ENCODE measurements at places on chromosomes 16 and 17.
A peak's percentile ranks its signal among the peaks of the same experiment; 100 is the strongest.

- peaks cover 11% of the 10 kb centered on the region for H3K36me3 ChIP-seq
- peak overlapping the region; percentile 21 for H3K27ac ChIP-seq
- H3K27me3 ChIP-seq, result no peaks in the 10 kb centered on the region
- H3K4me1 ChIP-seq, result peaks cover 72% of the 10 kb centered on the region
- DNase-seq, result peak; percentile 54
Observed at GRCh38 chr17:48241131-48241591, 133.6 kb downstream of the SNX11 start.

DNA sequence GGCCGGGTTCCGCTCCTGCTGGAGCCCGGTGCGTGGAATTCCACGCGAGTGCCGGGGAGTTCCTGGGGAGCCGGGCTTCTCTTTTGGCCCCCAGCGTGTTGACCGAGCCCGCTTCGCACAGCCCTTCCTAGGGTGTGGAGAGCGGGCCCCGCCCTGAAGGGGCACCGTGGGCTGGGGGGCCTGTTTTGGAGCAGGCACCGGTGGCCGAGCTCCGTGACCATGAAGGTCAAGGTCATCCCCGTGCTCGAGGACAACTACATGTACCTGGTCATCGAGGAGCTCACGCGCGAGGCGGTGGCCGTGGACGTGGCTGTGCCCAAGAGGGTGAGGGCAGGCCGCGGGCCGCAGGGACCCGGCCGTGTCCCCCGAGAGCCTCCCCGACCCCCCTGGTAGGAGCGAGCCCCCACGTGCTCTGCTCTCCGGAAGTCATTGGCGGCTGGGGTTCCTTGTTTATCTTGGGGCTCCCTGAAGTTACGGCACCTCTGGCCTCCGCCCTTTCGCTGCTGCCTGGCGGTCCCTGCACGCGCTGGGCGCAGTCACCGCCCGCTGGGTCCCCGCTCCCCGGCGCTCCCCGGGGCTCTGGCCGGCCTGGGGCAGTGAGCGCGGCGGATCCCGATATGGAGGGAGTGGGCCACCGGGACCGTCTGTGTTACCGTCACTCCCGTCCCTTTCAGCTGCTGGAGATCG is 528 bp downstream of the HAGHL start:
- H3K27me3 ChIP-seq, result no peaks in the 10 kb centered on the region
- no peak overlapping the region for H3K27ac ChIP-seq
- H3K4me3 ChIP-seq, result peak overlapping the region; percentile 50
- DNase-seq, result peak; percentile 50

GRCh38 chr17:57834146-57834741 is 15.6 kb downstream of the MRPS23 start:
- DNase-seq, result peak; percentile 59
- H3K4me1 ChIP-seq, result no peaks in the 10 kb centered on the region
- peak overlapping the region; percentile 80 for H3K27ac ChIP-seq

- H3K27me3 ChIP-seq, result peaks cover 6% of the 10 kb centered on the region
- H3K27ac ChIP-seq, result no peak overlapping the region
- no peaks in the 10 kb centered on the region for H3K4me1 ChIP-seq
- H3K4me3 ChIP-seq, result no peak overlapping the region
- no peaks in the 10 kb centered on the region for H3K36me3 ChIP-seq
Observed at GRCh38 chr16:24700549-24701392, 28.7 kb upstream of the TNRC6A start.

- H3K4me3 ChIP-seq, result no peak overlapping the region
- H3K36me3 ChIP-seq, result peaks cover 4% of the 10 kb centered on the region
- peaks cover 2% of the 10 kb centered on the region for H3K4me1 ChIP-seq
- no peak overlapping the region for H3K27ac ChIP-seq
Observed at GRCh38 chr17:76432712-76433336, 20.1 kb downstream of the UBE2O start.

- H3K27me3 ChIP-seq, result no peaks in the 10 kb centered on the region
- no peaks in the 10 kb centered on the region for H3K4me1 ChIP-seq
- no peak overlapping the region for H3K27ac ChIP-seq
- DNase-seq, result no peak
Observed at GRCh38 chr17:14815079-14815478, 450.0 kb downstream of the PMP22 start.

DNA sequence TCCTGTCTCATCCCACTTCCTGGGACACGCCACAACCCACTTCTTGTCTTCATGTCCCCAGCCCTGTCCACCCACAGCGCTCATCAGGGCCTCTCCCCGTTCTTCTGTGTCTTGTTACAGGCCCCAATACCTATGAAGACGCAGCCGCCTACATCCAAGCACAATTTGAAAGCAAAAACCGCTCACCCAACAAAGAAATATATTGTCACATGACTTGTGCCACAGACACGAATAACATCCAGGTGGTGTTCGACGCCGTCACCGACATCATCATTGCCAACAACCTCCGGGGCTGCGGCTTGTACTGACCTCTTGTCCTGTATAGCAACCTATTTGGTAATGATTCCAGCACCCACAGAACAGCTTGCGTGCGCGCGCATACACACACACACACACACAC is 70.6 kb downstream of the AMFR start:
- no peak overlapping the region for H3K27ac ChIP-seq
- no peak for DNase-seq

DNA sequence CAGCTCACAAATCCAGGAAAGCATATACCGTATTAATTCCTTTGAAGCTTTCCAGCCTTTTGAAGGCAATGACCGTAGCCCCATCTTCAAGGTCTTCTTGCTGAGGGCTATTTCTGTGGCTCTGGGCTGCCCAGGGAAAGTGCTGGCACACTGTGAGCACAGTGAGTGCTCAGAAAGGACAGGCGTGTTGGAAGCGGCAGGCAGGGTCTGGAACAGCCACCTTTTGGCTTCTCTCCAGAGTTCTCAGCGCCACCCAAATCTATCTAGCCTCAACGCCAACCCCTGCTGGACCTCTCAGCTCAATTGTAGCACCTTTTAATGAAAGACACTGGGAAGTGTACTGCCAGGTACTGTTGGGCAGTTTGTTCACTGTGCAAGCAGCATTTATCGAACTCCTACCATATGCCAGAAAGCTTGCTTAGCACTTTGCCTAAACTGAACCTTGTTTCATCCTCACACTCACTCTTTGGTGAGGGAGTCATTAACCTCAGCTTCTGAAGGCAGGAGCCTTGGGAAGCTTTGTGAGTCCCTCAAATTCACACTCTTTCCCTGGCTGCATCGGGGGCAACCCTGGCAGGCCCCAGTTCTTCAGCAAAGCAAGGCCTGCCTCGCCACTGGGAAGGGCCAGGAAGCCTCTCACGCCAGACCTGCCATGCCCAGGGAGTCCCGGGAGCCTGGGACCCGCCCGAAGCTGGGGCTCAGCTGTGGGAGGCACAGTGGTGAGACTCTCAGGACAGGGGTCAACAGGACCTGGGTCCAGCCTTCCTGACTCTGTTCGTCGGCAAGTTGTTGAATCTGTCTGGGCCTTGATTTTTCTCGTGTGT is 13.5 kb upstream of the CIBAR2 start:
- DNase-seq, result no peak
- H3K4me1 ChIP-seq, result no peaks in the 10 kb centered on the region
- no peak overlapping the region for H3K4me3 ChIP-seq
- no peak overlapping the region for H3K27ac ChIP-seq
- no peaks in the 10 kb centered on the region for H3K36me3 ChIP-seq

GRCh38 chr17:57453841-57454425 is 197.6 kb downstream of the MSI2 start:
- DNase-seq, result no peak
- peak overlapping the region; percentile 34 for H3K27ac ChIP-seq
- peaks cover 37% of the 10 kb centered on the region for H3K36me3 ChIP-seq
- peaks cover 73% of the 10 kb centered on the region for H3K4me1 ChIP-seq
- H3K4me3 ChIP-seq, result no peak overlapping the region

DNA sequence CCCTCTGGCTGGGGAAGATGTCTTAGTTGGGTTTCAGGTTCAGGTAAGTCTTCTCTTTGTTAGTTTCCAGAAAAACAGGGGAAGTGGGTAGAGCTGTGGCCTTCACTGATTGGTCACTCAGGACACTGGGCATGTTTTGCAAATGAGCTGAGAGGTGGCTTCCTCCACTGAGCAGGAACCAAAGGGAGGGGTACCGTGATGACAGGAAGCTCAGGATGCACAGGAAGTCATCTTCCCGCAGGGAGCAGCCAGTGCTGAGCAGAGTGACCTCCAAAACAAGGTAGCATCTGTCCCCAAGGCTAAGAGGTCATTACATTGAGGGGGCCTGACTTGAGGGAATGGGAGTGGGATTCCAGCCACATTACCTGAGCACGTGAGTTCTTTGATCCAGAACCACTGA is 5.6 kb downstream of the NT5C start:
- no peaks in the 10 kb centered on the region for H3K27me3 ChIP-seq
- H3K36me3 ChIP-seq, result peaks cover 38% of the 10 kb centered on the region
- H3K4me1 ChIP-seq, result peaks cover 44% of the 10 kb centered on the region
- peak overlapping the region; percentile 40 for H3K4me3 ChIP-seq
- peak; percentile 43 for DNase-seq

- peak overlapping the region; percentile 34 for H3K27ac ChIP-seq
- no peak overlapping the region for H3K4me3 ChIP-seq
Observed at GRCh38 chr16:87701078-87701460, 64.7 kb downstream of the KLHDC4 start.

- H3K4me3 ChIP-seq, result peak overlapping the region; percentile 84
- peaks cover 71% of the 10 kb centered on the region for H3K4me1 ChIP-seq
- no peaks in the 10 kb centered on the region for H3K27me3 ChIP-seq
- peaks cover 5% of the 10 kb centered on the region for H3K36me3 ChIP-seq
- H3K27ac ChIP-seq, result peak overlapping the region; percentile 97
Observed at GRCh38 chr16:11670171-11671131, 2.2 kb downstream of the SNN start.

DNA sequence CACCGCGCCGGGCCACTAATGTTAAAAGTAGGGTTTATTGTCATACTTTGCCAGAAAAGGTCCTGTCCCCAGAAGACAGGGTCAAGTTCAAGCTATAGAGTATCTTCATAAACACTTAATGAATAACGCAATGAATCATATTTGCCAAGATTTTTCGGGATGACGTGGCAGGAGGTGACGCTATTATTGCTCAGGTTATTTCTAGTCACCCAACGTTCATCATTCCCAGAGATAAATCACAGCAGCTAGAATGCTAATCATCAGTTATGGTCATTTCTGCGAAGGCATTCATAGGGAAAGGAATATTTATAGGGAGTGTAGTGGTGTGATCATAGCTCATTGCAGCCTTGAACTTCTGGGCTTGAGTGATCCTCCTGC is 2.0 kb downstream of the TMC5 start:
- H3K36me3 ChIP-seq, result no peaks in the 10 kb centered on the region
- H3K27ac ChIP-seq, result no peak overlapping the region
- no peak overlapping the region for H3K4me3 ChIP-seq

- no peaks in the 10 kb centered on the region for H3K27me3 ChIP-seq
- no peak for DNase-seq
- no peak overlapping the region for H3K4me3 ChIP-seq
- H3K27ac ChIP-seq, result no peak overlapping the region
- H3K36me3 ChIP-seq, result no peaks in the 10 kb centered on the region
- H3K4me1 ChIP-seq, result no peaks in the 10 kb centered on the region
Observed at GRCh38 chr16:55685973-55686372, 30.2 kb downstream of the SLC6A2 start.

- H3K36me3 ChIP-seq, result peaks cover 64% of the 10 kb centered on the region
- H3K4me1 ChIP-seq, result no peaks in the 10 kb centered on the region
- no peaks in the 10 kb centered on the region for H3K27me3 ChIP-seq
- H3K27ac ChIP-seq, result no peak overlapping the region
- H3K4me3 ChIP-seq, result no peak overlapping the region
Observed at GRCh38 chr16:56463153-56463552, 11.8 kb downstream of the OGFOD1 start.

GRCh38 chr16:67919622-67920221 is 11.9 kb downstream of the CTRL start:
- peaks cover 4% of the 10 kb centered on the region for H3K36me3 ChIP-seq
- no peaks in the 10 kb centered on the region for H3K27me3 ChIP-seq
- peaks cover 24% of the 10 kb centered on the region for H3K4me1 ChIP-seq
- H3K27ac ChIP-seq, result no peak overlapping the region
- DNase-seq, result peak; percentile 37
- no peak overlapping the region for H3K4me3 ChIP-seq

- DNase-seq, result peak; percentile 75
- peaks cover 7% of the 10 kb centered on the region for H3K27me3 ChIP-seq
Observed at GRCh38 chr16:74813109-74813641, 38.6 kb upstream of the FA2H start.

- H3K4me1 ChIP-seq, result no peaks in the 10 kb centered on the region
- no peaks in the 10 kb centered on the region for H3K36me3 ChIP-seq
- H3K27me3 ChIP-seq, result peaks cover 4% of the 10 kb centered on the region
- no peak overlapping the region for H3K4me3 ChIP-seq
- DNase-seq, result no peak
Observed at GRCh38 chr17:76635039-76635438, 8.5 kb downstream of the ST6GALNAC1 start.

- peak within 1 kb of the TSS; percentile 95 for H3K27ac ChIP-seq
- H3K4me1 ChIP-seq, result peaks cover 52% of the 10 kb centered on the region
- H3K4me3 ChIP-seq, result peak within 1 kb of the TSS; percentile 88
- H3K36me3 ChIP-seq, result peaks cover 11% of the 10 kb centered on the region
Observed at GRCh38 chr16:2537451-2538379, at the start of gene PDPK1. Gene PDPK1 (plus strand): TSS chr16:2538021. CDS start chr16:2538113, 92 bp downstream.

DNA sequence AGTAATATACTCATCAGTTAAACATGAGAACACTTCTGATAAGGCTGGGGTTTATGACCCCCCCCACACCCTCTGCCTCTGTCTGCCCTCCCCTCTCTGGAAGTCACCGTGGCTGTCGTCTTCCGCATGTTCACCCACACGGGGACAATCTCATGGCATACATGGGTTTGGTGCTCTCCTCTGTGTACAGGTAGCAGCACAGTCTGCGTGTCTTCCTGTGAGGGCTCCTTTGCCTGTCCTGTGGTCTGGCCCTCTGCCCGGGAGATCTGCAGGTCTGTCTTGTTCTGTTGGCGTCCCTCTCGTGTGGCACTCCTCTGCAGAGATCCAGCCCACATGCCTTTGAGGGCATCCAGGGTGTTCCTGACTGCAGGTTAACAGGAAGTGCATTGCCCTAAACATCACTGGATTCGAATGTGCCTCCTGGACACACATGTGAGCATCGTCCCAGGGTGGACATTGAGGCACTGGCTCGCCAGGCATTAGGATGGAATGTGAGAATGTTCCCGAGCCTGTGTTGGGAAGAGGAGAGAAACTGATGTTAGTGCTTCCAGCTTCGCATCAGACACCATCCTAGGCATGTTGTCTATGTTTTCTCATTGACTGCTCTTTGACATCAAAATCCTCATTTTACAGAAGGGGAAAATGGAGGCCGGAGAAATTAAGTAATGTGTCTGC is 54.5 kb downstream of the NKD1 start:
- H3K27ac ChIP-seq, result no peak overlapping the region
- no peak for DNase-seq
- peaks cover 16% of the 10 kb centered on the region for H3K4me1 ChIP-seq
- no peak overlapping the region for H3K4me3 ChIP-seq

DNA sequence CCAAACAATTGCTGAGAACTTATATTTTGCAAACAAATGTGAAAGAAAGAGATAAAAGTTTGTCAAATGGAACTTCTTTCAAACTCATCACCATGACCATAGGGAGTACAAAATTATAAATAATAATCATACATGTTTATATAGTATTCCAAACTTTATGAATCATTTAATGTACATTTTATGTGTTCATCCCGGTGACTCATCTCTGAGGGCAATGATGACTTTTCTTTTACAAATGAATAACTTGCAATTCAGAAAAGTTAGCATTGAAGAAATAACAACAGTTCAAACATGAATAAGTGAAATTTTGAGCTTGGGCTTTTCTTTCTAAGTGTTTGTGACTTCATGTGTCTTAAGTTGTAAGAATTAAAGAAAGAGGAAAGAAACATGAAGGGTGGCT is 66.3 kb upstream of the CDH8 start:
- H3K27ac ChIP-seq, result no peak overlapping the region
- H3K27me3 ChIP-seq, result no peaks in the 10 kb centered on the region
- H3K4me1 ChIP-seq, result no peaks in the 10 kb centered on the region
- H3K4me3 ChIP-seq, result no peak overlapping the region
- no peak for DNase-seq
- H3K36me3 ChIP-seq, result no peaks in the 10 kb centered on the region

GRCh38 chr17:74733365-74734122 is 3.5 kb upstream of the RAB37 start:
- no peak for DNase-seq
- H3K36me3 ChIP-seq, result no peaks in the 10 kb centered on the region
- no peak overlapping the region for H3K27ac ChIP-seq
- H3K4me1 ChIP-seq, result peaks cover 41% of the 10 kb centered on the region
- no peak overlapping the region for H3K4me3 ChIP-seq

Data from activated CD8-positive, alpha-beta T cell treated with anti-CD3 and anti-CD28 coated beads, Interleukin-2, amount 10 ng/mL, durations not matched to agents 7 days and 5 days (primary cell).